ENCODE measurements at places on chromosomes 2 and 18.

DNA sequence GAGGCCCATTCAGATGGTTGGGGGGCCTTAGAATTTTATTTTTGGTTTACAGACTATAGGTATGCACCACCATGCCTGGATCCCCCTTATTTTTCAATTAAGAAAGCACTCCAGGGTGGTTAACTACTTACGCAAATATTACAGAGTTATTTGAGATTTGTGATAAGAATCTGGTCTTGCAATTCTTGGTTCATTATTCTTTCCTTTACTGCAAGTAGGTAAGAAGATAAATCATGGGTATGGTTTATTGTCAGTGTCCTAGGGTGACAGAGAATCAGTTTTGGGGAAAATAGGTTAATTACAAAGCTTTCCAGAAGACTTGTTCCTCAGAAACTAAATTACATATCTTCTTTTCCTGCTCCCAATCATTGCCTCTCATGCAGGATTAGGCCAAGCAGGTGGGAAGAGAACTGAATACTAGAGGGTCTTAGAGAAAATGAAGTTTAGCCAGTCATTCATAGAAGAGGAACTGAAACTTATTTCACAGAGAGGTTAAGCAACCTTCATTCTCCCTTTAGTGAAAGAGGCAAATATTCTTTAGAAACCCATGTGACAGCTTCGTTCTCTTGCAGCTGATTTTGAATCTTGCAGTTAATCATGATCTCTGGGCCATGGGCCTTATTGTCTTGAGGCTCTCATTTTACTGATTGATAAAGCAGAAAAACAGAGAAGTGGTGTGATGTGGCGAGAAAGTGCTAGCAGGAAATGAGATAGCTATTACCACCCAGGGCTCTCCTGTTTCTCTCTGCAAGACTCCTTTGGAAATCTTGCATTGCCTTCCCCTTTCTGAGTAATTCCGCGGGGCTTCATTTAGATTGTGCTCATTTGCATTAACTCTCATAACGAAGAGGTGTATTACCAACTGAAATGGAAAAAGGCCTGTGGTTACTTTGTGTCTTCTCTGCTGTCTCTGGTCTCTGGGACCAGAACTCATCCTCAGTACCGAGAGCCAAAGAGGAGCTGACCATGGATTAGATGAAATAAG lies 44.8 kb upstream of the ARHGAP25 start:
- DNase-seq: no peak

DNA sequence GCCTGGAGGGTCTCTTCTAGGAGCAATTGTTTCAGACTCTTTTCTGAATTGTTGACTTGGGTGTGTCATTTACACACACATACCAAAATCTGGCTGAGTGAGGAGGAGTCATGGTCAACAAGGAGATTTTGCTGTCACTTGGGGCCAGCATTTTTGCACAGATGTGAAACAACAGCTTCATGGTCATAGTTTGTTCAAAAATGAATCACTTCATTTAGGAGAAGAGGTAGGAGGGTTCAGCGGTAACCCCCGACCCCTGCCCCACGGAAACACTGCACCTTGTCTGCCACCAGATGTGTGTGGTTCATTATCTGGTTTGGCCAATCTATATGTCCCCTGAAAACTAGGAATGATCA lies 42.2 kb downstream of the LBH start:
- DNase-seq: no peak

DNA sequence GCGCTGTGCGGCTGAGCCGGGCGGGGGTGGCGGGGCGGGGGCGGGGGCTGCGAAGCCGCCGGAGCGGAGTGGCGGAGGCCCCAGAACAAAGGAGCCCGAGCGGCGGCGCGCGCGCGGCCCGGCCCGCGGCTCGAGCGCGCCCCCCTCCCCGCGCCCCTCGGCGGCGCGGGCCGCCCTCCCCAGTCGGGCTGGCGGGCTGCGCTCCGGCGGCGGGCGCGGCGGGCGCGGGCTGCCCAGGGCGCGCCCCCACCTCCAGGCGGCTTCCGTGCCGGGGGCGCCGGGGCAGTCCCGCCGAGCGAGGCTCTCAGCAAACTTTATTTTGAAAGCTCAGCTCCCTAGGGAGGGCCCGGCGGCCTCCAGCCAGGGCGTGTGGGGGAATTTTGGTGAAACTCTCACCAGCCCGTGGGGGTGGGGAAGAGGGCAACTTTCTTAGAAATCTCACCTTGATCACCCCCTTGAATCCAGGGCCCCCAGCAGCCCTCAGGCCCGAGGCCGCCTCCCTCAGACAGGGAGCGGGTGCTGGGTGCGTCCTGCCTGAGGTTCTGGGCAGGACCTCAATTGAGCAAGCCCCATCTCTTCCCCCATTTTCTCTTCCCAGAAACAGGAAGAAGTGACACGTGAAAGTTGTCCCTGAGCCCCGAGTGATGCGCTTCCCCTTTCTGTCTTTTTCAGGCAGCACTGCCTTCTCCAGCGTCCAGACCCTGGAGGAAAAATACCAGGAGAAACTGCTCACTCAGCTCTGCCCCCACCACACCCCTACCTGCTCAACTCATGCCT lies 786 bp downstream of the TET3 start:
- no peak for DNase-seq

DNA sequence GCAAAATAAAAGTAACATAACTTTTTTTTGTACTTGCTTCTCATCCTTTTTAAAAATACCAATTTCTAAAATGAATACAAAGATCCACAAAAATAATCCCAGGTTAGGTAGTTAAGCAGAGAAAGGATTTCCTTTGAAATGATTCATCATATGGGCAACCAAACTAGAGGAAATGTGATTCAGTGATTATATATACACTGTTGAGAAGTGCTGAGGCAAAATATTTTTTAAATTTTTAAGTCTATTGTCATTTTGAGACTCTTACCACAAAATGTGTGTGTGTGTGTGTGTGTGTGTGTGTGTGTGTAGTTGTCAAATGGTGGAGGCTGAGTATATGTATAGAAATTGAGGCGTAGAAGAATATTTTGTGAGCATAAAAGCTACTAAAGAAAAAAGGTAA lies 1075.3 kb downstream of the LRP1B start:
- DNase-seq: no peak

DNA sequence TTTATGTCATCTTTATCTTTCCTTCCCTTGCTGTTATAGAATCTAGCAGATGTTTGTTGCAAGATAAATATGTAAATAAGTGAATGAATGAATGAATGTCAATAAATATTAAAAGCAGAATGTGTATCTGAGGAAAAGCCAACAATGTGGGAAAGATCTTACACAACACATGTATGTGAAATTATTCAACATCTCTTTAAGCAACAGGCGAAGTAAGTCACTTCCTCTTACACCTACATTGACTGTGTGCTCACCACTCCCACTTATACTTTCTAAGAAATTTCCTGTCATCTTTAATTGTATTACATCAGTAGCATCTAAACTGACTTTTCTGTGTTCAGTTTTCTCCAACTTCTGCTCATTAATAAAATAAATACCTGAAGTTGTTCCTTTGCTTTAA lies 43.0 kb downstream of the RAD51AP2 start:
- no peak for DNase-seq

- no peak for DNase-seq
Observed at GRCh38 chr2:148515976-148516375, 128.6 kb upstream of the EPC2 start.

DNA sequence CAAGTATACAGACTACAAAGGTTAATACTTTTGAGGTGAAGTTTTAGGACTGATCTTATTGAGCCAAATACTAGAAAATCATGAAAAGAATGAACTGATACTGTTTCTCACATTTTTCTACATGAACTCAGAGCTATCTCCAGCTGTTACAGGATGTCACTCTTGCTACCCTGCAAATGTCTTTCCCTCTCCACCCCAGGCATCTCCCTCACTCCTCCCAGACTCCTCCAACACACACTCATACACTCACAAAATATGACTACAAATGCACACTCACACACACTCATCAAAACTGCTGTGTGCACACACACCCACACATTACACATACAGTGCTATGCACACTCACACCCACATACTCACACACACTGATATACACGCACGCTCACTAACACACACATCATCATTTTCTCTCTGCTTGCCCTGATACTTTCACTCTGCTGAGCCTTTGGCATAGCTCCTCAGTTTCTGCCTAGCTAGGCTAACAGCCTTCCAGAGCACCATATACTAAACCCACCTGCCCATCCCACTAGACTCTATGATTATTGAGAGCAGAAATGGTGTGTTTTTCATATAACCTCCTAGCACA lies 273.3 kb downstream of the CD226 start:
- no peak for DNase-seq

DNA sequence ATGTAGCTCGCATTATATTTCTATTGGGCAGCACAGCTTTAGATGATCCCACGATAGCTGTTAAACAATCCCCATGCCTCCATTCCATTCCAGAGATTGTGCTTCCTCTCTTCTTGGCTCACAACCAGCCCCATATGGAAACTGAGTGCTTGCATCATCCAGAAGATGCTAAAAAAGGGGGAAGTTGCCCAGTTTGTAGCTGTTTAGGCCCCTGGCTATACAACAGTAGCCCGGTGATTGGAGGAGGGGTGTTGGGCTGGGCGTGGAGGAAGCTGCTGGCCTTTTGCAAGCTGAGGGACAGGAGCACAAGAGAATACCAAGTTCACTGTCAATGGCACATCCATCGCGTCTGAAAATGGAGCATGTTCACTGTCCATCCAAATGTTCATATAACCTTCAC lies 360.2 kb downstream of the ALK start:
- DNase-seq: no peak

GRCh38 chr2:236321415-236321814 lies 57.2 kb upstream of the ASB18 start:
- no peak for DNase-seq

DNA sequence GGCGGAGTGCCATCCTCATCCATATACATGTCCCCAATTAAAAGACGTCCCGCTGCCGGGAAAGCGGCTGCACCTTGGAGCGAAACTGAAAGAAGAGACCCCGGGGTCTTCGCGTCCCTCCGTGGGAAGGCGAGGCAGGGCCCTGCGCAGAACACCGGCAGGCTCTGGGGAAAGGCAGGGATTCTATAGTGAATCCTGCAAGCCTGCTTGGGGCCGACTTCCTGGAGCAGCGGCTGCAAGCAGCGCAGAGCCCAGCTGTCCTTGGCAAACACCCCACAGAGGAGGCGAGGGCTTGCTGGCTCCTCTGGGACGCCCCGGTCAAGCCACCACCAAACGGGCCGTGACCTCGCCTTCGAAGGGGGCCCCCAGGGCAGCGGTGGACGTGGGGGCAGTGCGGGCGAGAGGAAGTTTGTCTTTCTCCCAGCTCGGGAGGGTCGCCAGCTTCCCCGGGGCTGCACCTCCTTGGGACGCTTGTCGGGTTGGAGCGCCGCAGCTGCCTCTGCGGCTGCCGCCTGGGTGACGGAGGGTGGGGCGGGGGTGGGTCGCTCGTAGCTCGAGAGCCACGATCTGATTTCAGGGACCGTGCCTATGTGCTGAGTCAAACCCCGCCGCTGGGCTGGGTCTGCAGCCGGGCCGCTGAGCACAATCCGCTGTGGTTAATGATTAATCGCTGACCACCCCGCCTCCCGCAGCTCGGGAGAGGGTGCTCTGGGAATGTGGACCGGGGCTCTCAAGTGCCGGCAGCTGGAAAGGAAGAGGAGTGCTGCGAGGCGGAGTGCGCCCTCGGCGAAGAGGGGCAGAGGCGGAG lies 486 bp upstream of the GPR39 start:
- peak; percentile 73 for DNase-seq

- DNase-seq: no peak
Observed at GRCh38 chr2:14806613-14807012, 174.1 kb downstream of the LRATD1 start.

GRCh38 chr18:62187543-62188510 lies 772 bp downstream of the RELCH start:
- no peak for DNase-seq

GRCh38 chr2:176677746-176678265 lies 408.6 kb downstream of the MTX2 start:
- no peak for DNase-seq

DNA sequence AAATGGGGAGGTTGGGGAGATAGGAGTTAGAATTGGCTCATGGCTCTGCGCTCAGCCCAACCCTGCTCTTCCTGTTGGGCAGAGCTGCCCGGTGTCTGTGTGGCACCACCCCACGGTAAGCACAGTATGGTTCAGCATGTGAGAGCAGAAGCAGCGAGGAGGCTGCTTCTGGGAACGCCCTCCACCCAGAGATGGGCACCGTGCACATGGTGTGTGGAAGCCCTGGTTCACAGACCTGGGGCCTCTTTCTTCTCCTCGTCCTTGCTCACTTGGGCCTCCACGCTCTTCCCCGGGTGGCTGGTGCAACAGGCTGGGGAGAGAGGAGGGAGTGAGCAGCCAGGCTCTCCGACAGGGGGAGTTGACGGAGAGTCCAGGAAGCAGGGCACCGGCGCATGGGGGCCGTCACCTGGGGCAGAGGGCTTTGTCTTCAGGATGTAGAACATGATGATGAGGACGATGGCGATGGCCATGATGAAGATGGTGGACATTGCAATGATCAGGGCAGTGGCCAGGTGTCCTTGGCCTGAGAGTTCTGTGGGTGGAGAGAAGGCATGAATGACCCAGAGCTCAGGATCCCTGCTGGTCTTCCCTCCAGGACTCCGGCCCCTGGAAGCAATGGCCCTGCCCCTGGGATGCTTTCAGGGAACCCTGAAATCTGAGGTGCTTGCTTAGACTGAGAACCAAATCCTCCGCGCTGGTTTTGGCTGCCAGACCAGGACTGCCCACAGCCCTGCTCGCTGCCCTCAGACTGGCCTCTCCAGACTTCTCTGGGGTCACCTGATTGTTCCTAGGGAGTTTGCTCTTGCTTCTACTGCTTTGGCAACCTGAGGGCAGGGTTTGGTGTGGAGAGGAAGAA lies 78.3 kb downstream of the EDAR start:
- no peak for DNase-seq

DNA sequence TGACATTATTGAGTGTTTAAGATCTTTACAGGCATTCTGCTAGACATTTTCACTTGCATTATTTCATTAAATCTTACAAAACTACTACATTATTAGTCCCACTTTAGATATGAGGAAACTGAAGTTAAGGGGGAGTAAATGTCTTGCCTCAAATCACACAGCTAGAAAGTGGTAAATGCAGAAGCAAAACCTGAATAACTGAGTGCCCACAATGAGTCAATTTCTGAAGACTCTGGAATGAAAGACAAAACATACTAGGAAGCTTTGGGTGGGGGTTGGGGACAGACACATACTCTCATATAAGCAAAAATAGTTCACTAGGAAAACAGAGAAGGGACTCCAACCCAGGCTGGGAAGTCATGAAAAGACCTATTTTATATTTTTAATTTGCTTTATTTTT lies 214.4 kb upstream of the LRATD1 start:
- no peak for DNase-seq

GRCh38 chr2:217204358-217204757 lies 344.5 kb upstream of the TNP1 start:
- no peak for DNase-seq

DNA sequence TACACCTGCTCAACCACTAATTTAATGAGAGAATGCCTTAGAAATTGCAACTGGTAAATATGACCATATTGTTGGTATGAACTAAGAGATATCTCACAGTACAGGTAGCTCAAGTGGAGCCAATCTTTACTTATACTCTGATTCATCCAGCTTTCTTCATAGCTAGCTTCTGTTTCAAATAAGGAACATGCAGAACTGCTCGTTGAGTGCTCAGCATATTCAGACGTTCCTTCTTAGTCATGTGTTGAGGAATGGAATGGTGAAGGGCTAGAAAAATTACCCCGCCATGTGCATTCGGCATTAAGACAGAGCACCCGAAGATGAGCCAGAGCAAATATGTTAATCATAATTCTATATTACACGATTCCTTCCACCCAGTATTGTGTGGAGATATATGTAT lies 144.0 kb upstream of the VRK2 start:
- no peak for DNase-seq

- no peak for DNase-seq
Observed at GRCh38 chr2:10208736-10209135, 86.2 kb downstream of the RRM2 start.

All from GOT3 (cell line).